Activated effector memory CD4-positive, alpha-beta T cell treated with anti-CD3 and anti-CD28 coated beads, Interleukin-2, amount 50 U/mL, for 16 hours (primary cell): ENCODE measurements at places on chromosomes 4 and X.

DNA sequence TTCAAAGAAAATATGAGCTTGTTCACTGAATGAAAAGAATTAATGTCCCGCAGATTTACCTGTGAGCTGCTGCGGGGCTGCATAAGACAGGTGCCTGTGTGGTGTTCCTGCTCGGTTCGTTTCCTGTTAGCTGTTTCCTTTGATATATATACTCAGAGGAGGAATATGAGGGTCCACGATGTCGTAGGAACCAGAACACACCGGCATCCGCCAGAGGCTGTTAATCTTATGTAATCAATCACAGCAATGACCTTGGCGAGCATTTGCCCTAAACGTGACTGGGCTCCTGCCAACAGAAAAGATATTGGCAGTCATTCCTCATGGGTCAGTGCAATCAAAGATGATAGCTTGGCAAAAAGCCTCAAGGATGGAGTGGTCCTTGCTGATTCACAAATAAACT lies 260.1 kb downstream of the EVC2 start:
- DNase-seq = no peak

DNA sequence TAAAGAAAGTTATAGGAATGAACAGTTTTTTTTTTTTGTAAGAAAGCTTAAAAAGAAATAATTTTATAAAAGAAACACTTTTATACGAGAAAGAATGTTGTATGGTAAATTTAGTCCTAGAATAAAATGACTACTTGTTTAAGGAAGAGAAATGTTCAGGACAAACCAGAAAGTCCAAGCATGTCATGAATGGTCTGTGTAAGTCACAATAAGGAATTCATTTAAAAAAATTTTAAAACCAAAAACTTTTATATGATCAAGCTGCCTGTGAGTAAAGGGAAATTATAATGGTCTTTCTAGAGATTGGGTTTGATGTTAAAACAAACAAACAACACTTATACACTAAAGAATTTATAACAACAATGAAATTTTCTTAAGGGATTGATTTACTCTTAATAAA lies 858.9 kb upstream of the PCDH7 start:
- DNase-seq = no peak

DNA sequence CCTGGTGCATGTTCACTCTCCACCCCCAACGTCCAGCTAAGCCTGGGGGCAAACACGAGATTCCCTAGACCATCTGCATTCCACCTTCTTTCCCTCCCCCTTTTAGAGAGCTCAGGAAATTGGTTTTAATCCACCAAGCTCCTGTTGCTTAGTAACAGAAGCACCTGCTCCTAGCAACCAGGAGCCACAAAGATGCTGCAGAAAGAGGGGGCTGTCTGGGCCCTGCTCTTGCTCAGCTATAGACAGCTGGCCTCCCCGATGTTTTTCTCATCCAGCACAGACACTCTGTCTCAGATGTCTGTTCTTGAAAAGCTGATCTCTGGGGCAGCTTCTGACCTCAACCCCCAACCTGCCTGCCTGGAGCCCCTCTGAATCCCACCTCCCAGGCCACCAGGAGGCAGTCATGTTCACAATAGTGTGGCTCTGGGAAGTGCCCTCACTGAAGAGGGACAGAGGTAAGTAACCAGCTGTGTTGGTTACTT lies 71.5 kb downstream of the SLC16A2 start:
- DNase-seq = peak; percentile 63

DNA sequence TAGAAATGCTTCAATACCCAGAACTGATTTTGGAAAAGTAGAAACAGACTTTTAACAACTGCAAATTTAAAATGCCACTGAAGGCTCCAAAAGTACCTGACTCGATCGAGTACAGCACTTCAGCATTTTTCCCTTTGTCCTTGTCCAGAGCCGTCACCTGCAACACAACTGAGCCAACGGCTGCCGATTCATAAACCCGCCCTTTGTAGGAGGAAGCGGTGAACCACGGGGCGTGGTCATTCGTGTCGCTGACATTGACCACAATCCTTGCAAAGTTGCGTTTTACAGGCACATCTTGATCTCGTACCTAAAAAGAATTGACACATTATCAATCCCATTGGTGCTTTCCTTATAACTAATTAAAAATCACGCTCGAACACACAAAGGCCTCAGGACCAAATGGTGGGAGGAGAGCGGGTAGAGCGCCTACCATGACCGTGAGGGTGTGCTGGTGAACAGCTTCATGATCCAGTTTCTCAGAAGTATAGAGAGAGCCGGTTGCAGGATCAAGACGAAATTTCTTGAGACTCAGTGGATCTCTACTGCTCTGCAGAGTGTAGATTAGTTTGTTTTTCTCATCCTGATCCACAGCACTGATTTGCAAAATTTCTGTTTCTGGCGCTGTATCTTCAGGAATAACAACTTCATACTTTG lies 72.8 kb upstream of the MTNR1A start:
- DNase-seq = no peak

GRCh38 chrX:46200413-46200812 lies 344.8 kb downstream of the ZNF674 start:
- no peak for DNase-seq

DNA sequence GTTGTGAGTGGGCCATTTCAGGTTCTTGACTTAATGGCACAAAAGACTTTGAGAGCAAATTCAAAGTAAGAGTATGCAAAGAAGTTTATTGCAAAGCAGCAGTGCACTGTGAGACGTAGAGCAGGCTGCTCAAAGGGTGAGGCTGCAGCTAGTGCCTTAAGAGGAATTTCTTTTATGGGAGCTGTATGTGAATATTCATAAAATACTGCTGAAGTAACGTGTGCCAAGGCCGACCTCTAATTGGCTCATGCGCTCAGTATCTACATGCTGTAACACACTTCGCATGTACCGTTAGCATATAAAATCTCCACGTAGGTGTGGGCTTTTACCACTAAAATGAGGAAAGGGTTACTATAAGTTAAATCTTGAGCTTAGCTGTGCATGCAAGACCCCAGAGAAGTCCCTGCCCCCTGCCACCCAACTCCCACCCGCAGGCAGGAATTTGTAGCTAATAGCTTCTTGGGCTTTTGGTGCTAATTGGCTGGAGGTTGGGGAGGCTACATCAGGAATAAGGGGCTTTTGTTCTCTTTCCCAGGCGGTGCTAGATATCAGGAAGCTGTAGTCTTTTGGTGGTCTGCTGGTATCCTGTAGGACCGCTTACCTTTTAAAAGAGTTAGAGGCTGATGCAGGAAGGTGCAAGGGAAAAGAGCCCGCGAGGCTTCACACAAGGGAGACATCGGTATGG lies 47.6 kb downstream of the FSTL5 start:
- no peak for DNase-seq

- DNase-seq = no peak
These were observed 1054.2 kb downstream of the ARAP2 start for GRCh38 chr4:35189988-35190613.

DNA sequence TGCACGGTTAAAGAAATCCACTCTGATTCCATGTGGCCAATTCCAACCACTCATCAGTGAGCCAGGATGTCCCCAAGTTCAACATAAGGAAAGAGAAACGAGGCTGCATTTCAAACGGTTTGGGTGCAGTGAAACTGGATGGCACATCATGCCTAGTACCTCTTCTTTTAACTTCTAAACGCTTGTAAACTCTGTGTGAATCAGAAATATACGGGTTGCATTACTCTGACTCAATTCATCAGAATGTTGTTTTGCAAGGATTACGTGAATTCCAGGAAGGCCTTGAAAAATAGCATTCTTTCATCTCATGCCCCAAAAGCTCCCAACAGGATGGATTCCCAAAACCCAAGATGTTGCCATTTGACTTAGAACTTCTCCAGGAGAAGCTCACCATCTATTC lies 270.4 kb downstream of the LDB2 start:
- DNase-seq = no peak

DNA sequence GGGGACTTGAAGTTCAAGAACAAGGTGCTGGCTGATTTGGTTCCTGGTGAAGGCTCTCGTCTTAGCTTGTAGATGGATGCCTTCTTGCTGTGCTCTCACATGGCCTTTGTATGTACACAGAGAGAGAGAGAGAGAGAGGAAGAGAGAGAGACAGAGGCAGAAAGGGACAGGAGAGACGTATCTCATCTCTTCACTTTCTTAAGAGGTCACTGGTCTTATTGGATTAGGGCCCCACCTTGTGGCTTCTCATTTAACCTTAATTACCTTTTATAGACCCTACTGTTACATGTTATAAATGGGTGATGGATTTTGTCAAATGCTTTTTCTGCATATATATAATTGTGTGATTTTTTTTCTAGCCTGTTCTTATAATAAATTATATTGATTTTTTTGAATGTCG lies 1444.2 kb downstream of the ADGRL3 start:
- no peak for DNase-seq

DNA sequence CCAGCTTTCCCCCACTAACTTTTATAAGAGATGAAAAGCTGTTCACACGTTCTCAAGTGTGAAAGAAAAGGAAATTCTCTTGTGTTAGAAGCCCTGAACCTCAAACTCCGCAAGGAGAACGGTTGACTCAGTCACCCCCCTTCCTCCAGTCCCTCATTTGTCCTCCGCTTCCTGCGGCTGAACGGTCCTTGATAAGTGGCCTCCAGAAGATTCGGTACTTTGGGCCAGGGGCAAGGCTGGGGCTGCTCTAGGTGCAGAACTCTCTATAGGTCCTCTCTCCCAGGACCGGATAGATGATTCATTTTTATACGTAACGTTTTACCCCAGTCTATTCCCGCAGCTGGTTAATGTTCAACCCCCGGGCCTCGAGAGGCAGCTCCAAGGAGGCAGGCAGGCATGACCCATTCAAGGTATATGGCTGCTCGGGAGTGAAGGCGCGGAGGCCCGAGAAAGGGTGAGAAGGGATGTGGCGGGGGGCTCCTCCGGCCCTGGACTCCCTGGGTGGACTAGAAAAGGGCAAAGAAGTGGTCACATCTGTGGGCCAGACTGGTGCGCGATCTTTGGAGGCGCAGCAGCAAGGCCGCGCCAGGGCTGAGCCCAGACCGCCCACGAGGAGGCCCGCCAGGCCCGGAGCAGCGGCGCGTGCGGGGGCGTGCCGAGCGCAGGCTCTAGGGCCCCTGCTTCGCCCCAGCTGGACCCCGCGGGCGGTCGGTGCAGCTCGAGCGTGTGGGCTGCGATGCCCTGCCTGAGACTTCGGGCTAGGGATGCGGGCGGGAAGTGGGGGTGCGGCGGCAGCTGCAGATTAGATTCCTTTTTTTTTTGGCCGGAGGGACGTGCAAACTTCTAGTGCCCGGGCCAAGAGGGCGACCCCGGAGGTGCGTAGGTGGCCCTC lies 11.7 kb downstream of the PITX2 start:
- no peak for DNase-seq

DNA sequence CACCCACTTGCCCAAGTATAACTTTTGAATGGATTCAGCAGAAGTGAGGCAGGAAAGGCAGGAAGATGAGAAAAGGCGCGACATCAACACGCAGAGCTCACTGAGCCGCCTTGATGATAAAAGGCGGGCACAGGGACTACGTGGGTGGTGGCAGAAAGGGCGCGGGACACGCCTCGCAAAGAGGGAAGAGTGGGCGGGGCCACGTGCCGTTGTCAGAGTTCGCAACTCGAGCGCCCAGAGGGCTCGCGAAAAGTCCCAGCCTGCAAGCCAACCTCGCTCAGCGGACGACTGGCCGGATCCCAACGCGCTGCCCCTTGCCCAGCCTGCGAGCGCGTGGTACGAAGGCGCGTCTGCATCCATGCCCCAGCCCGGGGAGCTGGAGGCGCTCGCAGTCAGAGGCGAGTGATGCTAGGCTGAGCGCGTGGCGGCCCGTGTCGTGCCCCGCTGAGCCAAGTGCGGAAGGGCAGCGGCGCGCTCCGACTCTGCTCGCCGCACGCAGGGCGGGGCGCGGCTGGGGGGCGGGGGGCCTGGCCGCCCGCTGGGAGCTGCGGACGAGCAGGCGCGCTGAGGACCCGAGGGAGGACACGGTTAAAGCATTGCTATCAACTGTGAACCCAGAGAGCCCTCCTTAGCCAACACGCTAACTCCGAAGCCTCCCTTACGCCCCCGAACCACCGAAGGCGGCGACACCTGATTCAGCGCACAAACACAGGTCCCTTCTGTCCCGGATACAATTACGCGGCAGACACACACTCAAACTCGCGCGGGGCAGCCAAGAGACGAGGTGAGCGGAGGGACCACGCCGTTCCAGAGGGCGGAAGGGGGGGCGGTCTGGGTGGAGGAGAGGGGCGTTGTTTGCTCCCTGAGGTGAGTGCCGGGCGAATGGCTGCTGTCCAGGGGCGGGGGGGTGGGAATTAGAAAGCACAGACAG lies at the start of gene UGT8:
Gene UGT8, plus strand, starts transcription at position 617 of the 931 bp plus-strand sequence. CDS start 24,074 bp downstream, outside the sequence.
- DNase-seq = peak; percentile 68

DNA sequence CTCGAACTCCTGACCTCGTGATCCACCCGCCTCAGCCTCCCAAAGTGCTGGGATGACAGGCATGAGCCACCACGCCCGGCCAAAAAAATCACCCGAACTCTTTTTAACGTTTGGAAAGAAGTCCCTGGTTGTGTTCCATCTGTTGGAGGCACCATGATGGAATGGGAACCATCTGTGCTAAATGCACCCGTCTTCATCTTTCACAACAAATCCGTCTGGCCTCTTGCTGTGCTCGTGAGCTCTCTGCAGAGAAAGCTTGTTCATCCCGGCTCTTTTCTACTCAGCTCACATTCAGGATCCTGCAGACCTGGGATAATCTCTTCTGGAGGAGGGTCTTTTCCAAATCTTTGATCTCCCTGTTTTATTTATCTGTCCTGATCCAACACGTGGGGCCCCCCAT lies 188.8 kb downstream of the CRLF2 start:
- no peak for DNase-seq

GRCh38 chr4:156939801-156940200 lies 31.8 kb downstream of the PDGFC start:
- DNase-seq = no peak

GRCh38 chrX:132258509-132258908 lies 39.3 kb upstream of the RAP2C start:
- DNase-seq = no peak

DNA sequence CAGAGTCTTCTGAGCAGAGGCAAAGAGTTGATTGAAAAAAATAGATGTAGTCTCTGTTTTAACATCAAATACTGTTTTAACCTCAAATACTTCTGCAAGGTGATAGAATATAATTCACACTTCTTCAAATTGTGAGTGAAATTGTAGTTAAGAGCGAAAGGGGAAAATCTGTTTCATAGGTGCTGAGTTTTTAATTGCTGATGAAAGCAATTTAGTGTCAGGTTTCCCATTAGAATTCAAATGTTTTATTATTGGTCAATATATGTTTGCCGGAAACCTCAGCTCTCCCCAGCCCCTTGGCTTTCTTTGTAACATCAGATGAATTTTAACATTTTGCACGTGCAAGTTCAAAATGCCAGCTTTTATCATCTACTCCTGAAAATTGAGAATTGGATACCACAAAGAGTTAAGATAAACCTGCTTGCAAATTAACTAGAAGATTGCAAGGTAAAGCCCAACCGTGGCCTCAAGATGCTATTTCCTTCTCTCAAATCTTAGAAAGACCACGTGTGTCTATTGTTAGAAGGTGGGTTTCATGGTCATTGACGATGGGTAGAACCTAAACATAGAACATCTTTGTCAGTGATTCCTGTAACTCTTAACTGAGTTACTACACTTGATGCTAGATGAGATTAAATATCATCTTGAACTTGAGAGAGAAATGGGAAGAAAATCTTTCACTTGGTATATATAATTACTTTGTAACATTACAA lies 1824.2 kb upstream of the TENM3 start:
- DNase-seq = no peak
